ENCODE measurements at places on chromosomes 5 and 9. TPM values are rescaled to one million over a fixed set of nuclear protein-coding genes. Genes with fewer than 3 reads are reported as not detected.

DNA sequence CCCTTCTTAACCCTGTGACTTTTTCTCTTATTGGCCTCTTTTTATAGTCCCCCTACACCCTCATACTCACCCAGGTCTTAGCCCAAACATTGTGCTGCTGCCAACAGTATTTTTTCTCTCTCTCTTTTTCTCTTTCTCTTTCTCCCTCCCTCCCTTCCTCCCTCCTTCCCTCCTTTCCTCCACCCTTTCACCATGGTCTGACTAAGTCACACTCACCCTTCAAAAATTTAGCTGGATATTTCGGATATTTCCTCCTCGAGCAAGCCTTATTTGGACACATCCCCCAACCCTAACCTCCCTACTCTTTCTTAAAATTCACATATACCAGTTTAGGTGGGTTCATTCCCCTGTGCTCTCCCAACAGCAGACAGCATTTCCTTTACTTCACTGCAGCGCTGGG is 64.7 kb downstream of the FGF1 start:
- DNase-seq = no peak

MAMDC2 gene
- total RNA-seq = not detected

IER5L gene
- 25.1 TPM for total RNA-seq

ACTBL2 gene
- total RNA-seq = not detected

DOK3 gene
- 1.2 TPM for total RNA-seq

- DNase-seq = no peak
Observed at GRCh38 chr9:107375001-107375400, 91.9 kb downstream of the RAD23B start.

- DNase-seq = no peak
Observed at GRCh38 chr9:19133549-19134345, 6.5 kb upstream of the PLIN2 start.

DNA sequence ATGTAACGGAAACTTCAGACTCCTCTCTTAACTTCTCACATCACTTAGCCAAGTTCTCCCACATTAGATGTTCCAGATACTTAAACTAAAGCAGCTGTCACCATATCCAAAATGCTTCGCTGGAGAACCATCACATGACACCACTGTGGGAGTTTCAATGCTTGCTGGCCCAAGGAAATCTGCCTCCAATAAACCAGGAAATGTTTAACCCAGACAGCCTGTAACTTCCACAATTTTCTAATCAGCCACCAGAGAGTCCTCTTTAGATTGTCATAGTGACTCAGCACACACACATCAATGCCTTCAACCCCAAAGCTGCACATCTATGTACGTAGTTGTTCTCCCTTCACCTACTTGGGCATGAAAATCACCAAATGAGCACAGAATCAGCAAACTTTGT is 118.7 kb downstream of the LPAR1 start:
- DNase-seq = no peak

EFNA5 gene
- not detected for total RNA-seq

PFN3 gene
- not detected for total RNA-seq

- DNase-seq = no peak
Observed at GRCh38 chr9:5953743-5954707, 61.4 kb downstream of the RANBP6 start.

DNA sequence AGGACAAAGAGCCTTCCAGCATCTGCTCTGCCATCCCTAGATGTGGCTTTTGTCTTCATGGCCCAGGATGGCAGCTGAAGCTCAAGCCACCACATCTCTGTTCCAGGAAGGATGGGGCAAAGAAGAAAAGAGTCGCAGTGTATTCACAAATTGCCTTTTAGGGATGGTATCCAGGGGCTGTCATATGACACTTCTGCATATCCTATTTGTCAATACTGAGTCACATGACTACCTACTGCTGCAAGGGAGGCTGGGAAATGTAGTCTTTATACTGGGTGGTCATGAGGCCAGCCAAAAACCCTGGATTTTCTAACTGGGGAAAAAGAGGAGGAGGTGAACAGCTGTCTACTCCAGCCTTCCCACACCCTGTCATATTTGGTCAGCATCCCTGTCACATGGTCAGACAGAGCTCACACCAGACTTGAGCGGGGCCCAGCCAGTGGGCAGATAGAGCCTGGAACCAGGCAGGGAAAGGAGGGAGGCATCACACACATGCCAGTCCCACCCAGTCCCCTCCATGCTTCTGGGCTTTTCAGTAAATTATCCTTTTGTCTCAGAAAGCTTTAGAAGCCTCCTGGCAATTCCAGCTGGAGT is 52.0 kb downstream of the OLFM1 start:
- DNase-seq = no peak

DNA sequence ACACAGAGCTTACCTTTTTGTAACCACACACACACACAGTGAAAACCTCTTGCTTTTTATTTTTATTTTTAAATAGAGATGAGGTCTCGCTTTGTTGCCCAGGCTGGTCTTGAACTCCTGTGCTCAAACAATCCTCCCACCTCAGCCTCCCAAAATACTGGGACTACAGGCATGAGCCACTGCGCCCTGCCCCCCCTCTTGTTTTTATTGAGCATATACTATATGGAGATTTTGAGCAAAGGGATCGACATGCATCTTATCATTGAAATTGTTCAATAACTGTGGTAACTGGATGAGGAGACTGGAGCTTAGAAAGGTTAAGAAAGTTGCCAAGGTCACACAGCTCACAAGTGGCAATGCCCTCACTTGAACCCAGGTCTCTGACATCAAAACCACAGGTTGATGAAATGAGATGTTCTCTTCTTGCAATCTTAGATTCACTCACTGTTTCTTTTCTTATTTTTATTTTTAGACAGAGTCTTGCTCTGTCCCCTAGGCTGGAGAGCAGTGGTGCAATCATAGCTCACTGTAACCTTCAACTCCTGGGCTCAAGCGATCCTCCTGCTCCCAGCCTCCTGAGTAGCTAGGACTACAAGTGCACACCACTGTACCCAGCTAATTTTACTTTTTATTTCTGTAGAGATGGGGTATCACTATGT is 26.8 kb upstream of the STXBP1 start:
- no peak for DNase-seq
